ENCODE measurements at places on chromosomes 1 and 21. TPM values are rescaled to one million over a fixed set of nuclear protein-coding genes. Genes with fewer than 3 reads are reported as not detected.

GRCh38 chr21:34877485-34878128 lies 171.5 kb downstream of the RUNX1 start:
- H3K36me3 ChIP-seq, result peaks cover 38% of the 10 kb centered on the region
- DNase-seq, result no peak
- no peak overlapping the region for H3K4me3 ChIP-seq
- H3K4me1 ChIP-seq, result no peaks in the 10 kb centered on the region
- H3K27me3 ChIP-seq, result no peaks in the 10 kb centered on the region
- no peak overlapping the region for H3K27ac ChIP-seq

DNA sequence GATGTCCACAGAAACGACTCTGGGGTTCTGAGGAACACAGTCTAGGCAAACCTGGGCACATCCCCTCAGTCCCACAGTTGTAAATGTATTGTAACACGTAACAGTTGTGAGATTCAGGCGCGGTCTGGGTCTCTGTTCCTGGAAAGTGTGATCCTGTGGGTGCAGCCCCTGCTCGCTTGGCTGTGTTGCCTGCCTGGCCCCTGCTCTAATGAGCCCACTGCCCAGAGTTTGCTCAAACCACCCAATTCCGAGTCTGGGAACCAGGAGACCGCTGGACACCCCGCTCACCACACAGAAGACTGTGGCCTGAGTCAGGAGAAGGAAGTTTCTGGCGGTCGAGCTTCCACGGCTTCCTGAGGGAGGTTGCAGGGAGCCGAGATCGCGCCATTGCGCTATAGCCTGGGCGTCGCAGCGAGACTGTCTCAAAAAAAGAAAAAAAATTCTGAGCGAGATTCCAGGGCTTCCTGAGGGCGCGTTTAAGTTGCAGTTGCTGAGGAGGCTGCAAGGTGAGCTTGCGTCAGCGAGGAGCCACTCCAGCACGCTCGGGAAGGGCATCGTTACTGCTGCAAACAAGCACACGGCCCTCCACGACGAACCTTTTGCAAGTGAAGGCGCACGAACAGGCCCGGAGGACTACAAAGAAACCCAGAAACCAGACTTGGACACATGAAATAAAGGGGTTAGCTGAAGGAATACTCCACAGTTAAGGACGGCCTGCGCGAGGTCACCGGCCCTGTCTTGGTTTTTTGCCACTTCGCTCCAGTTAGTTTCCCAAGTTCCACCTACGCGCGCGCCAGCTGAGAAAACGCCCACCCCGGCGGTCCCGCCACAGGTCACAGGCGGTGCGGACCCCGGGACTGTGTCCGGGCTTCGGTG lies 1.1 kb downstream of the C21orf58 start:
- peaks cover 20% of the 10 kb centered on the region for H3K4me1 ChIP-seq
- H3K4me3 ChIP-seq, result peak overlapping the region; percentile 100
- no peaks in the 10 kb centered on the region for H3K36me3 ChIP-seq
- peak; percentile 34 for DNase-seq

GRCh38 chr1:192270398-192270797 lies 46.4 kb upstream of the RGS21 start:
- H3K4me1 ChIP-seq, result no peaks in the 10 kb centered on the region
- no peaks in the 10 kb centered on the region for H3K36me3 ChIP-seq
- no peak overlapping the region for H3K4me3 ChIP-seq
- no peaks in the 10 kb centered on the region for H3K27me3 ChIP-seq
- no peak overlapping the region for H3K27ac ChIP-seq

GRCh38 chr1:228794810-228795209 lies 59.5 kb downstream of the RHOU start:
- H3K4me3 ChIP-seq, result no peak overlapping the region
- H3K27me3 ChIP-seq, result no peaks in the 10 kb centered on the region
- no peak overlapping the region for H3K27ac ChIP-seq

DNA sequence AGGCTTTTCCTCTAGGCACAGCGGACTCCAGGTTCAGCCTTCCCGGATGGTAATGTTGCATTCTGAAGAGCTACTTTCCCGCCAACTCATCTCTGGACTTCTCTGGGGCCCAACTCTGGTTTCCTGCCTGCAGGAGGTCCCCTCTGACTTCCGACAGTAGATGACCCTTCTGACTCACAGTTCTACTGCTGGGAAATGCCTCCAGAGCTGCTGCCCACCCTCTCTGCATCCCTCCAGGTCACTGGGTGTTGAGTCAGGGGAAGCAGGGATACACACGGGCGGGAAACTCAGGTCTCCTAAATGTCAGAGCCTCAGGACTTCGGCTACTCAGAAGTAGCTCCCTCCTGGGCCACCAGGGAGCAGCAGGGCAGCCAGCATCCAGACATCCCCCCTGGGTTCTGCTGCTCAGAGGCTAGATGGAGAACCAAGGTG lies 2.1 kb upstream of the KIF21B start:
- H3K4me1 ChIP-seq, result peaks cover 48% of the 10 kb centered on the region
- no peaks in the 10 kb centered on the region for H3K36me3 ChIP-seq
- no peak for DNase-seq
- no peak overlapping the region for H3K4me3 ChIP-seq
- H3K27ac ChIP-seq, result no peak overlapping the region

DNA sequence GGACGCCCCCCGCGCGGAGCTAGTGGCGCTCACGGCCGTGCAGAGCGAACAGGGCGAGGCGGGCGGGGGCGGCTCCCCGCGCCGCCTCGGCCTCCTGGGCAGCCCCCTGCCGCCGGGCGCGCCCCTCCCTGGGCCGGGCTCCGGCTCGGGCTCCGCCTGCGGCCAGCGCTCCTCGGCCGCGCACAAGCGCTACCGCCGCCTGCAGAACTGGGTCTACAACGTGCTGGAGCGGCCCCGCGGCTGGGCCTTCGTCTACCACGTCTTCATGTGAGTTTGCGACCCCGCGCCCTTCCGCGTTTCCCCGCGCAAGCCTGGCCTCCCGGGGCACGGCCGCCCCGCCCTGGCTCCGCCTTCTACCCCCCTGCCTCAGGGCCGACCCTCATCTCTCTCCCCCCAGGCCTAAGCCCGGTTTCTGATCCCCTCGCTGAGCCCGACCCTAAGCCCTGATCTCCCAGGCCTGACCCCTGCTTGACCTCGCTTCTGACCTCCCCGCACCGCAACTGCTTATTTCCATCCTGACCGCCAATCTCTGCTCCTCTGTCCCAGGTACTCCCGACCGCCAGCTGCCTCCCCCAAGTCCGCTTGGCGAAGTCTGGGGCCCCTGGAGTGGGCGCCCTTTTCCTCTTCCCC lies 669 bp downstream of the KCNQ4 start:
- peaks cover 13% of the 10 kb centered on the region for H3K4me1 ChIP-seq
- peaks cover 14% of the 10 kb centered on the region for H3K27me3 ChIP-seq
- no peak overlapping the region for H3K4me3 ChIP-seq
- no peak overlapping the region for H3K27ac ChIP-seq
- DNase-seq, result no peak

The C1orf94 gene
- not detected for total RNA-seq

DNA sequence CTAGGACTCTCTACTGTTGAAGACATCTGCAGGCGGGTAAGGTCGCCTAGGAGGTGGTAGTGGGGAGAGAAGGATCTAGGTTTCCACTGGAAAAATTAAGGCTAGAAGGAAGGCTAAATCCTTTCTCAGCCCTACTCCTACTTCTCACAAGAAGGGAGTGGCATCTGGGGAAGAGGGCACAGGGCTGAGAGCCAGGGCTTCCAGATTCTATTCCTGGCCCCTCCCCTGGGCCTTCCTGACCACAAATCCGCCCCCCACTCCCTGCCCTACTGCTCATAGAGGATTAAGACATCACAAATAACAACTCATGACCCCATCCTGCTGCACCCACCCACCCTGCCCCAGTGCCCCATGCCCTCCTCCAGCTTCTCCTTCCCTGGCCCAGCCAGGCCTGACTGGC lies 2.5 kb downstream of the PHLDA3 start:
- H3K4me3 ChIP-seq, result no peak overlapping the region
- H3K27me3 ChIP-seq, result peaks cover 7% of the 10 kb centered on the region
- no peak overlapping the region for H3K27ac ChIP-seq
- peaks cover 7% of the 10 kb centered on the region for H3K4me1 ChIP-seq
- no peaks in the 10 kb centered on the region for H3K36me3 ChIP-seq

The CELA2B gene
- total RNA-seq, result not detected

DNA sequence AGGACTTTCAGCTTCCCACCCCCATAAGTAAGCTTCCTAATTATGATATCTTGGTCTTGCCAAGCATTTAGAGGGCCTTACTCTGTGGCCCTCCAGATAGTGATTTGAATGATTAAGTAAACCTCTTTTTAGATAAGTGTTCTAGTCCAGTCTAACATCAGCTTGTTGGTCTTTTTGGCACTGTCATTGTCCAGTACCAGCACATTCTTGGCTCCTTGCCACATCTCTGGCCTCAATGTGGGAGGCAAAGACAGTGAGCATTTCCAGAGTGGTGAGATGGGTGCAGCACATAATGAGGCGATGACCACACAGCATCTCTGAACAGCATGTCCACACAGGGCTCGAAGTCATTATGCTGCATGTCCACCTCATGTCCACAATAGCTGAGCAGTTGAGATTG lies 6.1 kb downstream of the CAPZA1 start:
- H3K27me3 ChIP-seq, result no peaks in the 10 kb centered on the region
- H3K4me3 ChIP-seq, result no peak overlapping the region
- no peak for DNase-seq

DNA sequence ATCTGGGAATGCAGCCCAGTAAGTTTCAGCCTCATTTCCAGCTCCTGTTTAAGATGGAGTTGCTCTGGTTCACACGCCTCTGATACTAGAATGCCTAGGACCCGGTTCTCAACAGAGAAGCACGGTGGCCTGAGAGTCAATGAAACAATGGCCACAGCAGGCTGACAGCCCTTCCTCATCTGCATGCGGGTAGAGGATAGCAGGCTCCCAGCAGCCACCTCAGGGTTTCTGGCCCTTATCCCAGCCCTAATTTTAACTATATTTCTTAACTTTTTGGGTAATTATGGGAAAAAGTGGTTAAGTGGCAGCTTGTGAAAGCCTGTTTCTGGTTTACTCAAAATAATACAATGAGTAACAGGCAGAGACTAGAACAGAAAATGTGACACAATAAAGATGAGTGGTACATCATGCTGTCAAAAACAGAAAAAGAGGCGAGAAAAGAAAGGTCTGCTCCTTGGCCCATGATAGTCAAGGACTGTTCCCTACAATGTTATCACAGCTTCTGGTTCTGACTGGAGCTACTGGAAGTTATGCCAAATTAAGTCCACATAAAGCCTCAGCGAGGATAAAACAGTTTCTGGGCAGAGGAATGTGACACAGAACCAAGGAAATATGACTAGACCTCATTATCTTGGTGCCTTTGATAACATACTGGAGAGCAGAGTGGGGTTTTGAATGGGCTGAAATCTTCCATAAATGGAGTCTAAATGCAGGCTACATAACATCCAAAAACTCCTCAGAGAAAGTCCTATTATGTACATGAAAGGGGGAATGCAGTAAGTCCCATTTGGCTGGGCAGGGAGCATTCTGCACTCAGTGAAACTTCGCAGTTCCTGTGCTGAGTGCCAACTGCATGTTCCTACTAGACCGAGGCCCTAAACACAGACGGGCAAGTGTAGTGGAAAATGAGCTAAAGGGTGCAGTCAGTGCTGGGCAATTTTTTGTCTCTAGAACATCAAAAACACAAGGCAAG lies 92.1 kb downstream of the NIBAN1 start:
- H3K27me3 ChIP-seq, result no peaks in the 10 kb centered on the region
- H3K36me3 ChIP-seq, result peaks cover 13% of the 10 kb centered on the region
- H3K27ac ChIP-seq, result no peak overlapping the region

- no peak overlapping the region for H3K4me3 ChIP-seq
- no peaks in the 10 kb centered on the region for H3K27me3 ChIP-seq
- no peak overlapping the region for H3K27ac ChIP-seq
Measured at GRCh38 chr1:210747112-210747511, 386.8 kb downstream of the KCNH1 start.

Data from natural killer cell (primary cell).